Neural progenitor cell (in vitro differentiated cells): ENCODE measurements at places on chromosomes 4 and X.

DNA sequence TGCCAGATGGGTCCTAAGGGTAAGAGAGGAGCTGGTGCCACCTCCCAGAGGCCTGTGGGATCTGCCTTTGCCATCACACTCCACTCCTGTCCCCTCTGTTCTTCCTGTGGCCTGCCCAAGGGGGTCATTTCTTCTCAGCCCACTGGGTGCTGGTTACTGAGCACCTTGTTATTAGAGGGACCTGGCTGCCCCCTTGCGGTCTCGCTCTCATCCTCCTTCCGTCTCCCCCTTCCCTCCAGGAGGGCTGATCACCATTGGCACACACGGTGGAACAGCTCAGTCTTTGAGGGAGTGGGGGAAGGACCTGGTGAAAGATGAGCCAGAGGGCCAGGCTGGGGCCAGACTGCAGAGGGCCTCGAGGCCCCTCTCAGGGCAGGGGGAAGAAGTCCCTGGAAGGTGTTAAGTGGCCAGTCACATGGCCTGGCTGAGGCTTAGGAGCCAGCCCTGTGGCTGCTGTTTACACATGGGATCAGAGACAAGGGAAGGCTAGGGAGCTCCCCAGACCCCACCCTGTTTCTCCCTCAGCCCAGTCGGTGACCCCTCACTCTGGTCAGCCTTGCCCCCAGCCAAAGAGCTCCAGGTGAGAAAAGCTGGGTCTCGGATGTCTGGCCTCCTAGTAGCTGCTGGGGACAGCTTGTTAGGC, 68.1 kb downstream of the MTMR1 start:
- DNase-seq, result no peak

DNA sequence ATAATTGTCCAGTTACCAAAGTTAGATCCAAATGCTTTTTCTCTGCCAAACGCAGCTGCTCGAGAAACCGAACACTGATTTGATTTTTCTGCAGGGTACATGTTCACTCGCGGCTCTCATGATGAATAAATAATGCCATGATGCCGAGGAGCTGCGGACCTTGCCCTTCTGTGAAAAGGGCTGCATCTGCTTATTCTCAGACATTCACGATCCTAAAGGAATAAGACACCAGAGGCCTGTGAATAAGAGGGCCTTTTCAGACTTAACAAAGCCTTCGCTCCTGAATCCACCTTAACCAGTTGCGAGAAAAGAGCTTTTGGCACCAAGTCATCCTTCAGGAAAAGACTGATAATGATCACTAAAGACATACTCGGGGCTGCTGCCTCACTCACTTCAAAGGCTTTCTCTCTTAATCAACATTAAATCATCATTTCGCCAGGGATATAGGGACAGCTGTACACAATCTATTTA, 147.5 kb downstream of the FBXO8 start:
- DNase-seq, result peak; percentile 64

- DNase-seq, result no peak
Measured at GRCh38 chrX:70038515-70038914, 11.2 kb downstream of the AWAT2 start.

DNA sequence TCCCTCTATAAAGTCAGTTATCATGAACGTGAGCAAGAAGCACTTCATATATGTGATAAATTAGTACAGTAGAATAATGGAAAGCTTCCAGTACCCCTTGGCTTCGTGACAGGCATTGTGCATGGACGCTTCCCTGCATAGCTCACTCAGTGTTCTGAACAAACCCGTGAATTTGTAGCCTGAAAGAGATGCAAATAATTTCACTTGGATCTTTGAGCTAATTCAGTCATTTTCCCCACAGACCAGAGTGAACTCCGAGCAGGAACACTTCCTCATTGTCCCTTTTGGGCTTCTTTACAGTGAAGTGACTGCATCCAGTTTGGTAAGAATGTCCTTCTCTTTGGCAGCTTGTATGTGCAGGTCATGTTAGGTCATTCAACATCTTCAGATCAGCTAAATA, 50.1 kb downstream of the ADD1 start:
- DNase-seq, result no peak

- no peak for DNase-seq
Measured at GRCh38 chr4:93743022-93743421, 85.5 kb upstream of the ATOH1 start.
